Brain pericyte (primary cell): ENCODE measurements at places on chromosomes 6 and 20.

GRCh38 chr6:112179631-112180030, 74.7 kb downstream of the LAMA4 start:
- no peak for DNase-seq

DNA sequence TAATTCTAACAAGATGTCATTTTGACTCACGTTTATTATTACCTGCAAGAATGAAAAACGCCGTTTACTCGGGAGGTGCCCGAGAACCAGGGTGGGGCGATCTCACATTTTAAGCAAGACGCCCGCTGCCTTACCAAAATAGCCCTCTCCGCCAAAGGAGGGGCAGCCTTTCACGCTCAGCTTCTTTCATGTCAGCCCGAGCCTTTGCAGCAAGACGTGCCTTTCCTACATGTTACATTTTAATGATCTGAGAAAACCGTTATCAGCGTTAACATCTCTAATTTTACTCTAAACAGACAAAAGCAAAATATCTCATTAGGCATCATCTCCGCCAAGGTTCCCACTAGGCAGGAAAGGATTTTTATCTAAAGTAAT, 2.0 kb downstream of the BACH2 start:
- DNase-seq: no peak

DNA sequence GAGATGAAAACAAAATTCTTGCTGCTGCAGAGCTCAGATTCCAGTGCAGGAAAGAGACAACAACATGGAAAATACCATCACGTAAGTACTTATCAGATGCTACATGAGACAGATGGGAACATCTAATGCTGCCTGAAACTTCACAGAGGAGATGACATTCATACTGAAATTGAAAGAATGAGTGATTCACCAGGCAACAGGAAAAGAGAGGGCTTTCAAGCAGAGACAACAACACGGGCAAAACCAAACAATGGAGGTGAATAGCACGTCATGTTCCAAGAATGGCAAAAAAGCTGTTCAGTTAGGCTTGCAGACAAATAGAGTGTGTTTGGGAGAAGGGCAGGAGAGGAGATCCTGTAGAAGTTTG, 39.3 kb downstream of the GTF2H5 start:
- DNase-seq: no peak

DNA sequence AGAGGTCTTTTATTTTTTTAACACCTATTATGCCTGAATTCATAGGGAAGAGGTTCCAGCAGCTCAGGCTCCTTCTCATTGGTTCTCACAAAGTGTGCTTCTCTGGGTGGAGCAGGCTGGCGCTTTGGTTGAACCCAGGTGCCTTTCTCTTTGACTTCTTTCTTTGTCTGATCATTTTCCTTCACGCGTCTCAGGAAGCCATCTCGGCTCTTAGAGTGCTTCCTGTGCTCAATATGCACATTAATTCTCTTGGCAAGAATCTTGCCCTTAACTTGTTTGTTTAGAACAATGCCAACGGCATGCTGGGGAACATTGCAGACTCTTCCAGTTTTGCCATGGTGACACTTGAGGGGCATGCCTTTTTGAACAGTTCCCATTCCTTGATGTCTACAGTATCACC, 44.2 kb upstream of the RNF24 start:
- DNase-seq: no peak

DNA sequence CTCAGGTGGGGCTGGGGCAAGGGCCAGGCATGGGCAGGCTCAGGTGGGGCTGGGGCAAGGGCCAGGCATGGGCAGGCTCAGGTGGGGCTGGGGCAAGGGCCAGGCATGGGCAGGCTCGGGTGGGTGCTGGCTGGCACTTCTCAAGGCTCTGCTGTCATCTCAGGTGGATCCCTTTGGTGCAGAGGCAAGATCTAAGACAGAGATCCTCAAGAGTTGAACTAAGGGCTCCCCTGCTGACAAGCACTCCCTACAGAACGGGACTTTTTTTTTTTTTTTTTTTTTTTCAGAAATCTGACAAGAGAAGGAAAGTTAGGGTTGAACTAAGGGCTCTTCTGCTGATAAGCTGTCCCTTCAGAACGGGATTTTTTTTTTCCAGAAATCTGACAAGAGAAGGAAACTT, 24.9 kb downstream of the MMP24OS start:
- no peak for DNase-seq

- no peak for DNase-seq
Observed at GRCh38 chr6:169215201-169215681, 38.4 kb downstream of the THBS2 start.

DNA sequence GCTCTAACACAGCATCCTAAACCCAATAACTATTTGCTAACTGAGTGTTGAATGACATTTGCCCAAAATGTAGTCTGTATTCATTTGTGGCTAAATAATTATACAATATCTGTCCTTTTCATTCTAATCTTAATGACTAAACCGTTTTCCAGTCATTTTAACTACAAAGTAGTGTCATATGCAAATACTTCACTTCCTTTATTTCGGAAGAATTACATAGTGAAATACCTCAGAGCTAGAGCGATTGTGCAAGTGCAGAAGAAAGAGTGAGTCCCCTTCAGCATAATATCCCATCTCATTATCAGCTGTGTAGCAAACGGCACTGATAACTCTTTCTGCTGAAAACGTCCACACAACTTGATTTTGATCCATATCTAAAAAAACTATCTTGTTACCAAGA, 66.2 kb downstream of the ROS1 start:
- DNase-seq: no peak

GRCh38 chr20:38126932-38127621, 38.0 kb downstream of the TGM2 start:
- no peak for DNase-seq

GRCh38 chr20:13212750-13213149, 8.3 kb upstream of the ISM1 start:
- DNase-seq: no peak

GRCh38 chr6:45718871-45719270, 296.8 kb downstream of the CLIC5 start:
- DNase-seq: no peak

DNA sequence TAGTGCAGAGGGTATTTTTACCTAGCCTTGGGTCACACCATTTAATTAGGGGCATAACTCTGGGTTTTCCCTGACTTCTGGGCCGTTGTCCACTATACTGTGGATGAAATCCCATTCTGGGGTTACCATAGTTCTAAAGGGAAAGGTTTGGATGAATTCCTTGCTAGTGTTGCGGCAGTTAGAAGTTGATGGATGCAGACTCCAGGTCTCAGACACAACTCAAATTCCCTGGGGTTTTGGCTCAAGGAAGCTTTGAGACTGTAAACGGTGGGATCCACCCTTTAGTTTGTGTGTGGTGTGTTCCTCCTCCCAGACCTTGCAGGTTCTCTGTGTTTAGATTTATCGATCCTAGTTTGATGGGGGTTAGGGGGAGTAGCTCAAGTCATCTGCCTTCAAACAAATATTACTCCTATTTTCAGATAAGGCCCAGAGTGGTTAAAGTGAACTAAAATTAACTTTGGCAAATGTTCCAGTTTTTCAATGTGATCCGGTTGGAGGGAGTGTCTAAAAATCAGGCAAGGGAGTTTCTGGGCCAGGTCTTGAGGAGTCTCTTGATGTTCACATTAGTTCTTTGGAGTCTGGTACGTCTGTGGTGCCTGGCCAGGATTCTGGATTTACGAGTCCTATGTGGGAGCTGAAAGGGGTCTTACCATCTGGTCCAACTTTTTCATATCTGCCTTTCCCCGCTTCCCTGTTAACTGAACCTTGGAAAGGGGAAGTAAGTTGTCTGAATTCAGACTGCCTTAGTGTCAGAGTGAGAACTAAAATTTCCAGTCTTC, 1.5 kb downstream of the RALY start:
- no peak for DNase-seq

DNA sequence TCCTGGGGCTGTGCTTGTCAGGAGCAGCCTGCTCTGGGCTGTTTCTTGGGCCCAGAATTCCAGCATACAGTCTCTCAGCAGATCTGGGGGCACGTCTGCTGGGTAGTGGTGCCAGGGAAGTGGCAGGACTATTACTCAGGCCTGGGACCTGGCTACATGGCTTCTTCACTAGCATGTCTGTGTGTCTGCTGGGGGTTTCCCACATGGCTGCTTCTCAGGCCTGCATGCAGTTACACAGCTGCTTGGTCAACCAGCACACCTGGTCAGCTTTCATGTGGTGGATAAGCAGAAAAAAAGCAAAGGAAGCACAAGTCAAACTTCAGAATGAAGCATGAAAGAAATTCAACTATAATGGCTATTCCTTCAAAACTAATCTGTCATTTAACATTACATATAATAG, 316.2 kb upstream of the NOX3 start:
- DNase-seq: no peak

DNA sequence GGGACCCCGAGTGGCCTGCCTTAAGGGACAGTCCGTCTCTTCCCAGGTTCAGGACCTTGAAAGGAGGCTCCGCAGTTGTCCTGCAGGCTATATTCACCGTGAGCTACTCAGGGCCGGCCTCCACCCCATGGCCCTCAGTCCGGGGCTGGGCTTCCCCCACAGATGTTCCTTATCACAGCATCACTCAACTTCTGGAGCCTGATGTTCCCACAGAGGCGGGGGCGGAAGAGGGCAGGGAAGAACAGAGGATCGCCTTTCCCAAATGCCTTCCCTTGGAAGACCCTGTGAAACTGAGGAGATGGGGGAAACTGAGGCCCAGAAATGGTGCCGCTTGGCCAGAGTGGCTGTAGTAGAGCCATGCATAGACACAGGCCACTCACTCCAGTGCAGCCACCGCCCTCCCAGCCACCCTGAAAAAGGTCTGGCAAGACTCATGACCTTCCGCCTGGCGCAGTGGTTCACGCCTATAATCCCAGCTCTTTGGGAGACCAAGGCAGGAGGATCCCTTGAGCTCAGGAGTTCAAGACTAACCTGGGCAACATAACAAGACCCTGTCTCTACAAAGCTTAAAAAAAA, 4.3 kb upstream of the COX4I2 start:
- DNase-seq: no peak

- no peak for DNase-seq
Observed at GRCh38 chr20:63741676-63742380, 2.3 kb downstream of the SLC2A4RG start.

DNA sequence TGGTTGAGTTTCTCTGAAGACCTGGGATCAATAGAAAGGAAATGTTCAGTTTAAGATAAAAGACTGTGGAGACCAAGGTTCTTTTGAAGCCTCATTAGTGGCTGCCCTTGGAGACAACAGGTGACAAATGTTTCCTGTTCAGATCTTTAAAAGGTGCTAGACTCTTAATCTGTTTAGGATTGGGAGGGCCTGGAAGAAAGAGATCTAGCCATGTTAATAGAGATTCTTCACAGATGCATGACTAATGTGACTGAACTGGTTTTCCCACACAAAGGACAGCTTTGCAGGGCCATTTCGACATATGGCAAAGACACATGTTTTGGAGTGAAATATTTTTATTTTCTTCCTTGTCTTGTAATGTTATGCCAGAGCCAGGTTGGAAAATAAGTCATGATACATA, 82.2 kb downstream of the WDR27 start:
- DNase-seq: no peak

DNA sequence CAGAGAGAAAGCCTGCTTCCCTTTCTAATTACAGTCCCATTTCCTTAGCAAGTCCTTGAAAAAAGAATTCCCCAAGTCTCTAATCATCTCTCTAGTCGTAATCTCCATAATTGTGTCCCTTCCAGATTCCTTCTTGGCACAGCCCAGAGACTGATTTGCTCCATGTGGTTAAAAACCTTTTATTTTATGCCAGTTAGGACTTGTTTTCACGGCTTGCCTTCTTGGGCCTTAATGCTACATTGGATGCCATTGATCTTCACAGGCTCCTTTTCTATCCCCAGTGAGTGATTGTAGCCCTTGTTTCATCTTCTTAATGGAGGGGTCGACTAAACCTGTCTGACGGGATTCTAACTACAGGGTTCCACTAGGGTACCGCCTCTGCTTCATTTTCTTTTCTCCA, 650.6 kb upstream of the ARID1B start:
- DNase-seq: no peak

DNA sequence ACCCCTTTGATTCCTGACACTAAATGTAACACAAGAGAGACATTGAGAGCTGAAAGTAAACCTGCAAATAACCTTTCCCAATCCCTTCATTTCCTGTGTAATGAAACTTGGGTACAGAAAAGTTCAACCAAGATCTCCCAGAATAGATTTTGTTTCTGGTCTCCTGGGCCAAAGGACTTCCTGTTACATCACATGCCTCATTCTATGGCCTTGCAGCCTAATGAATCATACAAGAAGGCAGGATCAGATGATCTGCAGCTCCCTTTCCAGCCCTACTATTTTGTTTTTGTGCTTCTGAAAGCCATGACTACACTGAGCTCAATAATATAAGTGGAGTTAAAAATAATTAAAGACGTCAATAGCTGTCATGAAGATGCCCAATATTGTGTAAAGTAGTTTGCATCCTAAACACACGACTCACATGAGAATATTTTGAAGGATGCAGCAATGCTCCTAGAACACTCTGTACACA, 73.4 kb upstream of the NOX3 start:
- DNase-seq: peak; percentile 13

GRCh38 chr20:2449386-2449785, 21.2 kb downstream of the SNRPB start:
- no peak for DNase-seq

DNA sequence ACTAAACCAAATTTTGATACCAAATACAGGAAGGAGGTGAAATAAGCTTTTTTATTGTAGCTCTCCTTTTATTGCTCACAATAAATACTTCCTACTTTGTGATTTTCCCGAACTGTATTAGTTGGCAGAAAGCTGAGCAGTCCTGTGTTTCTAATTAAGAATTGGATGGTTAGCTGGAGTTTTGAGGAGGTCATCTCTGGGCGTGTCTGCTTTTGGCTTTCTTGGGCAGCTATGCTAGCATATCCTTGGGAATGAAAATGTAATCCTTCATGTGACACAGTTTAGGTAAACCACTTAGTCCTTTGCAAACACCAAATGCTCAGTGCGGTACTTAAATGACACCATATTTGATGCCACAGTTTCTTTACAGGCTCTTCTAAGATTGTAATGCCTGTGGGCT, 67.5 kb downstream of the MTHFD1L start:
- DNase-seq: no peak

GRCh38 chr6:22673474-22673873, 104.1 kb downstream of the HDGFL1 start:
- no peak for DNase-seq

- no peak for DNase-seq
Observed at GRCh38 chr6:150685860-150686259, 86.2 kb downstream of the PLEKHG1 start.

- DNase-seq: no peak
Observed at GRCh38 chr6:63941747-63942470, 306.3 kb downstream of the PHF3 start.

DNA sequence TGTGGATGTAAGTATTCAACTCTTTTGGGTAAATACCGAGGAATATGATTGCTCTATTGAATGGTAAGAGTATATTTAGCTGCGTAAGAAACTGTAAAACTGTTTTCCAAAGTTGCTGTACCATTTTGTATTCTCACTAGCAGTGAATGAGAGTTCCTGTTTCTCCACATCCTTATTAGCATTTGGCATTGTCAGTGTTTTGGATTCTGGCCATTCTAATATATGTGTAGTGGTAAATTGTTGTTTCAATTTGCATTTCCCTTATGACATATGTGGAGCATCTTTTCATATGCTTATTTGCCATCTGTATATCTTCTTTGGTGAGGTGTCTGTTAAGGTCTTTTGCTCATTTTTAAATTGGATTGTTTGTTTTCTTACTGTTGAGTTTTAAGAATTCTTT, 29.3 kb upstream of the KAT14 start:
- no peak for DNase-seq
